Ammon's horn (tissue), 1 donor: ENCODE measurements at places on chromosomes 11 and 22.

DNA sequence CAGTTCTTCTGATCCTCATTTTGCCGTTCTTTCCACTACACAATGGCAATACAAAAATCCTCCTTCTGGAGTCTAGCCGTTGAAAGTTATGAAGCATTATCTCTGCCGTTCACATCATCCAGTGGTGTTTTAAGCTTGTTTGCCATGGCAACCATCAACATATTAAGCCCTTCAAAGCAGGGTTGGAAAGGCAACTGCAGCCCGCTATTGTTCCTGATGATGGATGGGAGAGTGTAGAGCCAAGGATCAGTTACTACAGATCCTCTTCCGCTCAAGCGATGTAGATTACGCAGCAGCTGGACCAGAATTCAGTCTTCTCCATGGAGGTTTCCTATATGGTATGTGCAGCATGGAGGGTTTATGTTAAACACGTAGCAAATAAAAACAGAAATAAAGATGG is 352.7 kb downstream of the NTM start:
- no peak for DNase-seq

DNA sequence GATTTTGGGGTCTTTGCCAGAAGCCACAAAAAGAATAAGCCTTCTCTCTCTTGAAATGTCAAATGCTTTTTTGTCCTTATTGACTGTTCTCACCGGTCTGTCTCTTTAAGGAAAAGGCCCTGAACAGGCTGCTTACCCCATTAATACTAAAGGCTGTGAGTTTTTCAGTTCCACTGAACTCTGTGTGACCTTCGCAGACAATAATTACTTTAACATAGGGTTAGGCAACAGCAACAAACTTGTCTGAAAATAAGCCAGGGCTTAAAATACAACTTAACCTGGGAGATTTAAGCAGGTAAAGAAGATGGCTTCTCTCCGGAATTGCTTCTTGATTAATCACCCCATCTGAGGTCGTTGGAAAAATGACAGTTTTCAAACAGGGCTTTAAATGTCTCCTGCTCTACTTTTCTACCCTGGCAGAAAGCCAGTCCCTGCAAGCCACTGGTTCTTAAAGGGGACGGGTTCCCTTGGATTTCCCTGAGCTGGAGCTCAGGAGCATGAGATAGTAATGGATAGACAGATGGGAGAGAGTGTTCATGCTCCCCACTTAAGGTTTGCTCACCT is 69.4 kb downstream of the ARL14EP start:
- DNase-seq, result peak; percentile 14

- DNase-seq, result no peak
These were observed 34.7 kb downstream of the USP47 start for GRCh38 chr11:11876458-11876857.

GRCh38 chr22:42347281-42347824 is 76.9 kb upstream of the TCF20 start:
- DNase-seq, result no peak

DNA sequence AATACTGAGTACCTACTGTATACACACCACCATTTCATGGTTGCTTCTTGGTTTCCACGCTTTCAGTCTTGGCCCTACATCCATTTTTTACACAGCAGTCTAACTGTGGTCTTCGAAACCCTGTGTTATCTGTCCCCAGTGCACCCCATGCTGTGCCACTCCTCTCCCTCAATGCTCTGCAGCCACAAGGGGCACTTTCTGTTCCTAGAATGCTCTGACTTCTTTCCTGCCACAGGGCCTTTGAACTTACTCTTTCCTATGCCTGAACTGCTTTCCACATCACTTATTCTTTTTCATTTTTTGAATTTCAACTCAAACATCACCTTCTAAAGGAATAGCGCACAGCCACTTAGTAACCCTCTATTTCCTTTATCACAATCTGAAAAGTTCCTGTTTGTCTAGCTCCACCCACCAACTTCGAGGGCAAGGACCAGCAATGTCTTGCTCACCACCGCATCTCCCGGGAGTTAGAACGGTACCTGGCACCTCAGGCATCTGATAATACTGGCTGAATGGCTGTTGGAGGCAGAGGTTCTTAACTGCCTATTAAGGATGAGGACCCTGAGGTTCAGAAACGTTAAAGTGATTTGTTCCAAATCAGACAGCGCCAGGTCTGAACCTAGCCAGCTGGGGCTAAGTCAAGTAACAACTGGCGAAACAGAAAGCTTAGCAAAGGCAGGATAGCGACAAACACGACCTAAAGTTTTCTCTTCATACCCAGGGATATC is 568 bp downstream of the ALG8 start:
- no peak for DNase-seq

GRCh38 chr11:86459682-86460460 is 85.2 kb downstream of the CCDC81 start:
- no peak for DNase-seq

DNA sequence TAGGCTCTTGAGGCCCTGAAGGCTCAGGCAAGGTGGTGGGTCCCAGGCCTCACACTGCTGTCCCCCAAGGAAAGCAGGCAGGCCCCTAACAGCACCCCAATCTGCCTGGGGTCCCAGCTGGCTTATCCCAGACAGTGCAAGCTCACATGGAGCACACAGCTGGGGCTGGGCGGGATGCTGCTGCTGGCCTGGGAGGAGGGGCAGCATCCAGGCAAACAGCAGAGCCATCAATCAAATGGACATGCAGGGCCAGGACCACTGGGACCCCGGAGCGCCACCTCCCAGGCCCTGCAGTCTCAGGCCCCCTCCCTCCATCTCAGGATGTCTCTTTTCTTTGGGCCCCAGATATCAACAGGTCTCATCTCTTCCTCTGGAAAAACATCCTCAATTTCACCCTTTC is 140.3 kb downstream of the BRD1 start:
- DNase-seq, result no peak
